ENCODE measurements at places on chromosomes 12 and 14.

- DNase-seq, result no peak
Measured at GRCh38 chr12:127257366-127257935, 1009.5 kb upstream of the TMEM132C start.

GRCh38 chr12:75587340-75588106, 76.1 kb upstream of the KRR1 start:
- no peak for DNase-seq

DNA sequence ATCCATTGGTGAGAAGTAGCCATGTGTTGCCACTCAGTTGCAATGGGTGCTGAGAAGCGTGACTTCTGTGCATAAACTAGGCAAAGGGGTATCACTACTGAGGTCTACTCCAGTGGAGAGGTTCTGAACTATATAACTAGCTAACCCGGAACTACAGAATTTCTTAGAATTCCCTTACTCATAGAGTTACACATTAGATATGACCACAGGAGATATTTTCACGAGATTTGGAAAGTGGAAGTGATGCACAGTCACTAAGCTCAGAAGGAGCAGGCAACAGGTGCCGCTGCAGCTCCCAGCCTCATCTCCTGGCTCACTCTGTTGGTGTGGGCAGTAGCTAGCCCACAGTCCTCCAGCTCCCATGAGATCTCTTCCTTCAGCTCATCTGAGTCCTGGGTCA, 136.6 kb downstream of the SSPN start:
- DNase-seq, result no peak

- DNase-seq, result no peak
Measured at GRCh38 chr12:105704787-105705186, 374.3 kb downstream of the C12orf75 start.

DNA sequence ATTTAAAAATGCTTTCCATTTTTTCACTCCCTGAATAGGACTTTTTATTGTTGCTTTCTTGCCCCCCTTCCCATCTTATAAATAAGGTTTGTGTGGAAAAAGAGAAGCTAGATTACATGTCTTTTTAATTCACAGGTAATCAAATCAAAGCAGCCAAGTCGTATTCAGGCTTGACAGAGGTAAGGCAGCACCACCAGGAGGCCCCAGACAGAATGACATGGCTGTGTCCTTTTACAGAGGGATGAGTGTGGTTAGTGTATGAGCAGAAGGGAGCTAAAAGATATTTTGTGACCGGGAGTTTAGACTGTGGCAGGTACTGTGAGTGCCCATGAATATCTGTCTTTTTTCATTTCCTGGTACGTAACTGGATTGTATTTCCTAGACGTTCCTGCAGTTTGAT, 596.1 kb downstream of the ETNK1 start:
- DNase-seq, result no peak

Measured in CD4-positive, alpha-beta T cell treated with Interferon alpha-2 for 1 hour (primary cell).